Upper lobe of right lung (tissue), 1 donor: ENCODE measurements at places on chromosomes 1 and 21. TPM values are rescaled to one million over a fixed set of nuclear protein-coding genes. Genes with fewer than 3 reads are reported as not detected.
A peak's percentile ranks its signal among the peaks of the same experiment; 100 is the strongest.

PTGER3 gene
- 2.7 TPM for total RNA-seq

DNAJC11 gene
- total RNA-seq, result 37.6 TPM

GRCh38 chr21:35819134-35819533 lies 241.2 kb downstream of the SETD4 start:
- H3K27me3 ChIP-seq, result no peaks in the 10 kb centered on the region
- no peak overlapping the region for H3K4me3 ChIP-seq
- H3K4me1 ChIP-seq, result no peaks in the 10 kb centered on the region

DNA sequence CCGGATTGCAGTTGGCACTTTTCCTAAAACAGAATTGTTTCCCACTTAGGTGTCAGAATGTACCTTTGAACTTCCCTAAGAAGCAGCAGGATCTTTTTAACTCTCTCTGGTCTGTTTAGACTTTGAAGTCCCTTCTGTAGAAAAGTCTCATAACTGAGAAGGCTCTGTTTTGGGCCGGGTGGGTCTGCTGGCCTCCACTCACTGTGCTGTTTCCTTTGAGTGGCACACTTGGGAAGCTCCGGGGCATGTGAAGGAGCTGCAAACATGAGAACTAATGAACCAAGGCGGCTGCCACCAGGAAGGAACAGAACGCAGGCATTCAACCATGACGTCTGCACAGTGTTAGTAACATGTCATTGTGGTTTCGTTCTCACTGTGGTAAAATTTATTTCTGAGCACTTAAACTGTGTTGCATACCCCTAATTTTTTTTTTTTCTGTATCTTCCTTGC lies 19.5 kb upstream of the NCMAP start:
- no peaks in the 10 kb centered on the region for H3K4me1 ChIP-seq
- H3K4me3 ChIP-seq, result no peak overlapping the region
- H3K27ac ChIP-seq, result no peak overlapping the region
- H3K27me3 ChIP-seq, result no peaks in the 10 kb centered on the region

DNA sequence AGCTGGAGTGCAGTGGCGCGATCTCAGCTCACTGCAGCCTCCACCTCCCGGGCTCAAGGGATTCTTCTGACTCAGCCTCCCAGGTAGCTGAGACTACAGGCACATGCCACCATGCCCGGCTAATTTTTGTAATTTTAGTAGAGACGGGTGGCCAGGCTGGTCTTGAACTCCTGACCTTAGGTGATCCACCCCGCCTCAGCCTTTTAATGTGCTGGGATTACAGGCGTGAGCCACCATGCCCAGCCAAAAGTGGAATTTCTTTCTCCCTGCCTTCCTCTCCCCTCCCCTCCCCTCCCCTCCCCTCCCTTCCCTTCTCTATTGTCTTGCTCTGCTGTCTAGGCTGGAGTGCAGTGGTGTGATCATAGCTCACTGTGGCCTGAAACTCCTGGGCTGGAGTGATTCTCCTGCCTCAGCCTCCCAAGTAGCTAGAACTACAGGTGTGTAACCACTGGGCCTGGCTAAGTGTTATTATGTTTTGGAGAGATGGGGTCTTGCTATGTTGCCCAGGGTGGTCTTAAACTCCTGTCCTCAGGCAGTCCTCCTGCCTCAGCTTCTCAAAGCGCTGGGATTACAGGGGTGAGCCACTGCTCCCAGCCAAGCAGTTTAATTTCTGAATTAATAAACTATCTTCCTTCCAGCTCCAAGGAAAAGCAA lies 10.0 kb upstream of the MACF1 start:
- no peak overlapping the region for H3K4me3 ChIP-seq
- no peak for DNase-seq
- peak overlapping the region; percentile 24 for H3K27ac ChIP-seq
- H3K4me1 ChIP-seq, result peaks cover 77% of the 10 kb centered on the region

CACNA1S gene
- total RNA-seq, result 0.55 TPM

DNA sequence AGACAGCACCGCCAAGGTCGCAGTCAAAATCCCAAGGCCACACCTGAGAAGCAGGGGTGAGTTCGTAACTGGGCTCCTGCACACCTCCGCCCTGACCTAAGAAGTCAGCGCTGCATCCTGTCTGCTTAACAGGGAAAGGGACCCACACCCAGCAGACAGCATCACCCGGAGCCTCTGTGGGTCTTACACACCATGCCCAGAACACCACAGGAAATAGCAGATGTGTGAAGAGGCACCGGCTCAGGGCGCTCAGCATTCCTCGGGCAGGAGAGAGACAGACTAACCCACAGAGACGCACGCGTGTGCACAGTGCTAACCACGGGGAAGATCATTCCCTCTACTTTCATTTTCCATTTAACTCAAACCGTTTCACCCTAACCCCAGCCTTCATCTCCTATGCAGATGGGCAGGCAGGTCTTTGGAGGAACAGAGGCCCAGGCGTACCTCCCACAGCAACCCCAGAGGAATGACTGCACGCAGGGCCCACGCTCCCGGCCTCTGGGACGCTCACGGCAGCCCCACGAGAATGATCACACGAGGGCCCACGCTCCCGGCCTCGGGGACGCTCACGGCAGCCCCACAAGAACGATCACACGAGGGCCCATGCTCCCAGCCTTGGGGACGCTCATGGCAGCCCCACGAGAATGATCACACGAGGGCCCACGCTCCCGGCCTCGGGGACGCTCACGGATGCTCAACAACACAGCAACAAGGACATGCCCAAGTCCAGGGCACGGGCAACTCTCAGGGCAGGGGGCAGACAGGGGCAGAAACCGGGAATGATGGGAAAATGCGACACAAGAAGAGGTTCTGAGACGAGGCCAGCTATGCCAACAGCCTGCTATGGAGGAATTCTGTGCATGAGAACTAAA lies 20.9 kb downstream of the POFUT2 start:
- H3K4me1 ChIP-seq, result no peaks in the 10 kb centered on the region
- DNase-seq, result peak; percentile 38
- H3K27me3 ChIP-seq, result no peaks in the 10 kb centered on the region
- peaks cover 64% of the 10 kb centered on the region for H3K36me3 ChIP-seq
- no peak overlapping the region for H3K4me3 ChIP-seq
- H3K27ac ChIP-seq, result no peak overlapping the region

SPATA45 gene
- total RNA-seq, result not detected

GRCh38 chr1:33267468-33268205 lies 11.3 kb downstream of the ZNF362 start:
- DNase-seq, result no peak
- H3K27me3 ChIP-seq, result no peaks in the 10 kb centered on the region
- H3K27ac ChIP-seq, result no peak overlapping the region
- H3K4me1 ChIP-seq, result peaks cover 7% of the 10 kb centered on the region

- no peak overlapping the region for H3K27ac ChIP-seq
- DNase-seq, result no peak
- H3K36me3 ChIP-seq, result no peaks in the 10 kb centered on the region
- H3K4me1 ChIP-seq, result no peaks in the 10 kb centered on the region
- no peaks in the 10 kb centered on the region for H3K27me3 ChIP-seq
- no peak overlapping the region for H3K4me3 ChIP-seq
Measured at GRCh38 chr1:233998891-233999290, 94.4 kb downstream of the SLC35F3 start.

SELE gene
- total RNA-seq, result 1.5 TPM

LHX8 gene
- not detected for total RNA-seq

HAO2 gene
- not detected for total RNA-seq

DNA sequence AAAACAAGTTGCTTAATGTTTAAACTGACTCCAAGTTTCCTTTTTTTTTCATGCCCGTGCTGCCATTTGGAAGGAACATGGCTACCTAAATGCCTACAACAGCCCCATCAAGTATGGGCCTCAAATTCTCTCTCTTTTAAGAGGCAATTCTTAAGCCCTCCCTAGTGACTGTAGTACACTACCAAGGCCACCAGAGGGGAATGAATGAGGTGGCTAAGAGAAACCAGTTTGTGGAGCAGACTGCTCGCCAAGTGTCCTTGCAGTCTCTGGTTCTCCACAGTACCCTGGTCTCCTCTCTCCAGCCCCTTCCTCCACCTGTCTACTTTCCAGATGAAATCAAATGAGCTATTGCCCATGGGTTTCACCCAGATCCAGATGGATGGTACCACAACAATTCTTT lies 1809.6 kb downstream of the BRINP3 start:
- no peaks in the 10 kb centered on the region for H3K4me1 ChIP-seq
- no peaks in the 10 kb centered on the region for H3K27me3 ChIP-seq
- no peak overlapping the region for H3K4me3 ChIP-seq
- H3K27ac ChIP-seq, result no peak overlapping the region
- H3K36me3 ChIP-seq, result no peaks in the 10 kb centered on the region

RTCA gene
- total RNA-seq, result 27.7 TPM

- no peak for DNase-seq
- H3K27me3 ChIP-seq, result no peaks in the 10 kb centered on the region
- H3K36me3 ChIP-seq, result no peaks in the 10 kb centered on the region
- no peak overlapping the region for H3K4me3 ChIP-seq
- no peak overlapping the region for H3K27ac ChIP-seq
Measured at GRCh38 chr1:206013026-206013795, 10.0 kb upstream of the RAB7B start.

DNA sequence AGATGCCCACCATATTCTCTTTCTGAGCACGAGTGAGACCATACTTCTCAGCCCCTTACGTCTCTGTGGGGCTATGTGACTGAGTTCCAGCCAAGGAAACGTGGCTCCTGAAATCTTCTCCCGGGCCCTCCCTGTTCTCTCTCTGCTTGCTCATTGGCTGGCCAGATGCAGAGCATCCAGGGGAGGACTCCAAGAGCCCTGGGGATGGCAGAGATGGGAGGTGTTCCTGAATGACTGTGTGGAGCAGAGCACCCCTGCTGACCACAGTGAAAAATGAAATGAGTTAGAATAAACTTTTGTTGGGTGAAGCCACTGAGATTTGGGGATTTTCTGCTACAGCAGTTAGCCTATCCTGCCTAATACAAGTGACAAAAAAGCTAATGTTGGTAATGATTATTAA lies 23.8 kb downstream of the KIAA0040 start:
- peaks cover 58% of the 10 kb centered on the region for H3K36me3 ChIP-seq
- H3K4me3 ChIP-seq, result no peak overlapping the region
- DNase-seq, result no peak
- H3K27me3 ChIP-seq, result no peaks in the 10 kb centered on the region
- no peak overlapping the region for H3K27ac ChIP-seq

DNA sequence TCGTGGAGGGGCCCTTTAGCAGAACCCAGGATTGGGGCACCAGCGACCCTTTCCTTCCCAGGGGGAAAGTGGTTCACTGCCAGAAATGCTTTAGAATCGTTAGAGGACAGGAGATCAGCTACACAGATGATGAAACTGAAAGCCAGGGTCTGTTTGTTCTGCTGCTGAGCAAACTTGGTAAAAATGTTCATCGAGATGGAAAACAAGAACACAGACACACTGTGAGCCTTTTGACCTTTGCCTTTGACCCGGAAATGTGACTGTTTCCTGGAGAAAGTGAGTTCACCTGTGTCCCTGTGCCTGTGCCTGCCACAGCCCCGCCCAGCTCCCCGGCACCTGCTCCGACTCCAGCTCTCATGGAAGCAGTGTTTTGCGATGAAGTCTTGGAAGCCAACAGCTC lies 234.3 kb downstream of the CAMTA1 start:
- H3K27me3 ChIP-seq, result no peaks in the 10 kb centered on the region
- H3K4me1 ChIP-seq, result no peaks in the 10 kb centered on the region
- no peak overlapping the region for H3K27ac ChIP-seq
- H3K4me3 ChIP-seq, result no peak overlapping the region
- H3K36me3 ChIP-seq, result no peaks in the 10 kb centered on the region

SIPA1L2 gene
- total RNA-seq, result 38.3 TPM

GRCh38 chr1:207803678-207804077 lies 51.8 kb downstream of the CD46 start:
- H3K27me3 ChIP-seq, result no peaks in the 10 kb centered on the region
- no peak for DNase-seq
- peak overlapping the region; percentile 61 for H3K27ac ChIP-seq
- no peak overlapping the region for H3K4me3 ChIP-seq
- H3K4me1 ChIP-seq, result peaks cover 62% of the 10 kb centered on the region

- DNase-seq, result no peak
- no peak overlapping the region for H3K4me3 ChIP-seq
- no peak overlapping the region for H3K27ac ChIP-seq
- no peaks in the 10 kb centered on the region for H3K4me1 ChIP-seq
- no peaks in the 10 kb centered on the region for H3K36me3 ChIP-seq
Measured at GRCh38 chr21:35136586-35137219, 87.6 kb upstream of the RUNX1 start.

GRCh38 chr1:200699871-200700270 lies 30.2 kb upstream of the DDX59 start:
- no peaks in the 10 kb centered on the region for H3K36me3 ChIP-seq
- H3K27me3 ChIP-seq, result no peaks in the 10 kb centered on the region
- no peak overlapping the region for H3K4me3 ChIP-seq
- H3K4me1 ChIP-seq, result no peaks in the 10 kb centered on the region

DNA sequence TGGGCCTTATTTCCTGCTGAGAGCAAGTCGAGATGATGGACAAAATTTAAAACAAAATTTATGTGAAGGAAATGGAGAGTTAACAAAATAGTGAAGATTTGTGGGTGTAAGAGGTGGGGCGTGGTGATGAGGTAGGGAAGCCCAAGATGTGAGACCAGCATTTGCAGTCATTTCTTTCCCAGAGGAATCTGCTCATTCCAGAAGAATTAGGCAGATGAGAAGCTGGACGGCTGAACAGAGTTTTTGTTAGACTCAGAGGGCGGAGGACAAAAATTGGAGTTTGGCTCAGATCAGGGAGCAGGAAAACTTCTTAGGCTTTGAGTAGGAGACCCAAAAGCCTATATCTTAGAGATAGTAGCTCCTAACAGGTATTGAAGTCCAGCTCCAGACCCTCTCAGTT lies 65.3 kb downstream of the CAMTA1 start:
- no peaks in the 10 kb centered on the region for H3K36me3 ChIP-seq
- DNase-seq, result no peak
- no peaks in the 10 kb centered on the region for H3K4me1 ChIP-seq
